Naive B cell (primary cell): ENCODE measurements at places on chromosomes 1 and 21. TPM values are rescaled to one million over a fixed set of nuclear protein-coding genes. Genes with fewer than 3 reads are reported as not detected.

- DNase-seq: no peak
Measured at GRCh38 chr1:246092136-246092535, 414.9 kb downstream of the SMYD3 start.

- no peak for DNase-seq
Measured at GRCh38 chr1:210259561-210259960, 27.0 kb downstream of the SERTAD4 start.

DNA sequence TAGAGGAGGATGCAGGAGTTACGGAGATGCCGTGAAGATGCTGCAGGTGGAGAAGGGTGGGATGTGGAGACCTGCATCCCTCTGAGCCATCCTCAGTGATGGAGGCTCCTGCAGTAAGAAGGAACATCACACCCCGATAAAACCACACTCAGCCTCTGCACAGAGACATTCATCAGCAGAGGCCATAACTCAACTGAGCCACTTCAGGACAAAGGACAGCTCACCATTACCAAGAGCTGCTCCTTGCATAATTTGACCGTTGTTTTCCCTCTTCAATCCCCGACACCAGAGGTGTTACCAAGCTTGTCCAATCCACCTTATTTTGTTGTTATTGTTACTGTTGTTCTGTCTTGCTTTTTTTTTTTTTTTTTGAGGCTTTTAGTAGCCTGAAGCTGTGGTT, 543.9 kb downstream of the AJAP1 start:
- DNase-seq: no peak

DNA sequence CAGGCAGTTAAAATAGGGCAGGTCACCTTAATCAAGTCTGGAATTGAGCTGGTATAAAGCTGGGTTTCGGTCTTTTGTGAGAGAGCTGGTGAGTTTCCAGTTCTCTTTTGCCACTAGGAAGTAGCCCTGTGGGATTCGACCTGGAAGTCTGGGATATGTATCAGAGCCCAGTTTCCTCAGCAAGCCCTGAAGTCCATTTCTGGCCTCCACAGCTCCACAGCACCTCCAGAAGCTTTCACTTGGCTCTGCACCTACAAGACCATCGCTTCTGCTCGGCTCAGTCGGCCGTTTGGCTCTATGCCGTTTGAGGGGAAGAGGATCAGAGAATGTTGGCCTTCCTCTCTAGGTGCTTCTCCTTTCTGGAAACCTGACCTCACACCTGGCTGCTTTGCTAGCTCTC, 148.0 kb downstream of the GALNT2 start:
- peak; percentile 26 for DNase-seq

GRCh38 chr1:43994794-43995790, 3.7 kb downstream of the CCDC24 start:
- DNase-seq: no peak

GRCh38 chr1:98991127-98992012, 13.3 kb downstream of the PLPPR5 start:
- DNase-seq: no peak

- no peak for DNase-seq
Measured at GRCh38 chr1:209650454-209650853, 1.8 kb downstream of the LAMB3 start.

DNA sequence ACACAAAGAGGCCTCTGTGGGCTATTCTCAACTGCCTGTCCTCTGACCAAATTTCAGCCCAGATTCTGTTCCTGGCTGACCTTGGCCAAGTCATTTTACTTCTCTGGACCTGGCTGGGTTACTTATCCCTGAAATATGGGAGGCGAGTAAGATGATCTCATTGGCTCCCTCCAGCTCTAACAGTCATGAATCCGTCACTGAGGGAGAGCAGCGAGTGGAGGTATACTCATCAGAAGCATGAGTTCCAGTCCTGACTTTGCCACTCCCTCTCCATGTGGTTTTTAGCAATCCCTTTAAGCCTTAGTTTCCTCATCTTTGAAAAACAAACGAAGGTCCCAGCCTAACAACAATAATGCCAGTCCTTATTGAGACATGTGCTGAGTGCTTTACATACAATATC, 63.5 kb downstream of the CCDC185 start:
- DNase-seq: no peak

DNA sequence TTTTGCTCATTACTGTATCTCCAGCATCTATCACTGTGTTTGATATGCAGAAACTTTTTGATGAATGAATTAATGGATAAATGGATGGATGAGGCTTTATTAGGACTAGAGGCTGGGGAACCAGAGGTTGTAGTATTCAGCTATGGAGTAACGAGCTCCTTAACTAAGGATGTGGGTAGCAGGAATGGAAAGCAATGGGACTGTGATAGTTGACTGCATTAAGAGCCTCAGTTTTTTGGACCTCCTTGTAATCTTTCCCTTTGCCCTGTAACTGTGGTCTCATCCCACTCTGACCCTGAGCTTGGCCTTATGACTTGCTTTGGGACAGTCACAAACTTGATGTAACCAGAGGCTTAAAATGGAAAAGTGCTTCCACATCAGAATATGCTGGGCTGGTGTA, 9.0 kb upstream of the RUNX1 start:
- no peak for DNase-seq

DNA sequence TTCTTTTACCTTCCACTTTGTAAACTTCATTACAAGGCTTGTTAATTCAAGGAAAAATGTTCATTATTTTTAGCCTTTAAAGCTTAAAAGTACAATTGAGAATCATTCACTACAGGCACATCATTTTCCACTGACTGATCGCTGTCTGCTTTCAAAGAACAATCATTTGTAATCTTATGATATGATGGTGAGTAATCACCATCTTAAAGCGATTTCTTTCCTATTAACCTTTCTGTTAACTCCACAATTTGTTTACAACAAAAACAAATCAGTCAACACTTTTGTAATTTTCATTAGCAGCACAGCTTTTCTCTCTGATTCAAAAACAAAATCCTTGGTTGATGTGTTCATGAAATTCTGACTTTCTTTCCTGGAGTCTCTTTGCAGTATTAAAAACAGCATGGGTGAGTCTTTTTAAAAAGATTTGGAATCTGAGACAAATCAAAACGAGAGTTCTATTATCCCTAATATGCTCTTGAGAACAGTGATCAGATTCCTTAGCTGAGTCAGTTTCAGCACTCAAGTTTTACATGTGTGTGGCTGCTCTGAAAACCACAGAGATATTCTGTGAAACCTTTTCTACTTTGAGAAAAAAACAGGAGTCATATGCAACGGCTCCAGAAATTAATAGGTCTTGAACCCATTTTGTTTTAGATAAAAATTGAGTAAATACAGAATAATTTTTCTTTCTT, 145.8 kb upstream of the TMPRSS15 start:
- no peak for DNase-seq

- DNase-seq: peak; percentile 73
Measured at GRCh38 chr1:27891196-27891889, 19.0 kb downstream of the THEMIS2 start.

DNA sequence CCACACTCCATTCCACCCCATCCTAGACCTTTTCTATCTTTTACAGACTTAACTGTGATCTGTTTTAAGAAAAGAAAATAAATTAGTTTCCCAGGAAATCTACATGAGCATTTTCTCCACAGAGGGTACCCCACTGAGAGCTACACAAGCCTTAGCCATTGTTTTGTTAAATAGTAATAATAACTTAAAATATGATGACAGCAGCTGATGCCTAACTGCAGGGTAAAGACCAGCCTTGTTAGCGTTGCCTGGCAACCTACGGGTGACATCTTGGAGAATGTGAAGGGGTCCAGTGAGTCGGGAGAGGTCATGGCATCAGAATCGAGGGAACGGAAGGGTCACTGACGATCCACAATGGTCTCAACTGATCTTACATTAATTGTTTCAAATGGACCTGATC, 233.2 kb upstream of the PBX1 start:
- DNase-seq: no peak

DNA sequence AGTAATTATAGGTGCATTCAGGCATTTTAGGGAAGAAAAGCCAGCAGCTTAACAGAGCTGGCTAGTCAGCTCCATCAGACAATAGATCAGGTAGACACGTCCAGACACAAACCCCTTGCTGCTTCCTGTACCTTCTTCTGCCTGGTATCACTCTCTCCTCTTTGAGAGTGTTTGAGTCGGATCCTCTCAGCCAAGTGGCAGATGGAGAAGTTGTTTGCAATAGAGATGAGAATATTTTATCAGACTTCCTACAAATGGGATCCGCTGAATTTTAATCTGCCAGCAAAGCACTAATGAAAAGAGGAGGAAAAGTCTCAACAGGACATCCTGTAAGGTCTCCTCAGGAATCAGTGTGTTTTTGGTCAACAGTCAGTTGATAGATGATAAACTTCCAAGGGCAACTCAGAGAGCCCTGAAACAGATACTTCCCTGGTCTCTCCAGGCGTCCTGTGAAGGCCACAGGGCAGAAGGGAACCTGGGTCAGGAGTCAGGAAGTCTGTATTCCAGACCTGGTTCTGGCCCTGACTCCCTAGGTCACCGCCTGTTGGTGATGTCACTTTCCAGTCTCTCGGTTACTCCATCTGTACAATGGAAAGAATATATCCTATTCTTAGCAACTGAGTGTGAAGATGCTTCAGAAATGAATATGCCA, 62.1 kb upstream of the PROX1 start:
- no peak for DNase-seq

DNA sequence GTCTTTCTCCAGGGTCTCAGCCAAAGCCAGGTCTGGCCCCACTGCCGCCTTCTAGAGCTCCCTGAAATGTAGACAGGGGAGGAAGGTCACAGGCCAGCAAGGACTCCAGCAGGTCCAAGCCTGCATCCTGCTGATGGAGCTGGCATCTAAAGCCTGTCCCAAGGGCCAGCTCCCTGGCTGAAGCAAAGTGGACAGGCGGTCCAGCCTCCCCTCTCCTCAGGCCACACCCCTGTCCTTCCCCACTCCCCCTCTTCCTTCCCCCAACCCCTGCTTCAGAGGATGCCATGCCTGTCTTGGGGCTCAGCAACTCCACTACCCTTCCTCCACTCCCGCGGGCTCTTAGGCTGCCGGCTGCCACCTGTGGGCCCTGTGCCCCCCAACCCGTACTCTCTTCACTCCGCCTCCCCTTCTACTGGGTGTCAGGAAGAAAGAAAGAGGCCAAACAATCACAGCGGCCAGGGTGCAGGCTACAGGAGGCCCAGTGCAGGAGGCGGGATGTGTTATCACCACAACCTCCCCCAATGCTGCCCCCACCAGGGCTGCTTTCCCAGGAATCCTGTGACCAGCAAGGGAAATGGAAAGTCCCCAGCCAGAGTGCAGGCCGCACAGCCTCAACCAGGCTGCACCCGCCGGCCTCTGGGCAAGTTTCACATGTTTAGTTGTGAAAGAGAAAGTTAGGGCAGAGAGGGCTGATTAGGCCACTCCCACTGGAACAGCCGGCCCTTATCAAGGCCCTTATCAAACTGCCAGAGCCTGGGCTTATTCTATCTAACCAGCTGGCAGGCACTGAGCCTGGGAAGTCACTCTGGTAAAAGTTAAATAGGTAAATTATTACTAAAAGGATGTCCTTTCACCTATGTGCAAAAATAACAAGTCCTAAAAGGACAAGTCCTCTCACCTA, 34.1 kb downstream of the ACOT7 start:
- peak; percentile 27 for DNase-seq

DNA sequence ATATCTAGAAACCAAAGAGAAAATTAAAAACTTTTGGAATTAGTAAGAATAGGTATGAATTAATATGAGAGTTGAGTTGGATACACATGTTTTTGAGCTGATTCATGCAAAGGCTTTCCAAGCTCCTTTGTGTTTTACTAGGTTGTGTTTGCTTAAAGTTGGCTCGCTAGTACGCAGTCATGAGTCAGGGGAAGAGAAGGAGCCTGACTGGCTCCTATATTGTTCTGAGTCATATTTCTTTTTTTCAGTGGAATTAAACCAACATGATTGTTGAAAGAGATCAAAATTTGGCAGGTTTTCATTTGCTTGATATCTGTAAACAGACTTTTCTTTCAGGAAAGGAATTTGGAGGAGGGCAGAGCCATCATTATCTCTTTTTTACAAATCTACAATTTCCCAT, 66.7 kb downstream of the MAGI3 start:
- no peak for DNase-seq

GRCh38 chr1:92994105-92994712, 32.9 kb upstream of the DIPK1A start:
- DNase-seq: peak; percentile 77

DNA sequence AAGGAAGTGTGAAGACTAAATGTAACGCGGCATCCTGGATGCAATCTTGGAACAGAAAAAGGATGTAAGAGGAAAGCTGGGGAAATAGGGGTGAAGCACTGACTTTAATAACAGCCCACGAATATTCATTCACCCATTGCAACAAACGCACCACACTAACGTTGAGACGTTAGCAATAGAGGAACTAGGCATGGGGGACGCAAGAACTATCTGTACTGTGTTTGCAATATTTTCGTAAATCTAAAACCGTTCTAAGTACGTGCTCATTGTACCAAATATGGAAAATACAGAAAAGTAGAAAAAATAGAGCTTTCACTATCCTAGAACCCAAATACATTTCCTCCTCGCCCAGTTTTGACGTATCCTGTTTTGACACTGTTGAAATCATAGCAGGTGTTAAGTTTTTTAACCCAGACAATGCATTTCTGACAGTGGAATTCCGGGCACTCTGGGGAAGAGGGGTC, 3.9 kb downstream of the LAPTM5 start:
- DNase-seq: peak; percentile 84

- no peak for DNase-seq
Measured at GRCh38 chr1:4586611-4587160, 67.7 kb upstream of the AJAP1 start.

- no peak for DNase-seq
Measured at GRCh38 chr1:37892151-37893047, 33.0 kb upstream of the MTF1 start.

DNA sequence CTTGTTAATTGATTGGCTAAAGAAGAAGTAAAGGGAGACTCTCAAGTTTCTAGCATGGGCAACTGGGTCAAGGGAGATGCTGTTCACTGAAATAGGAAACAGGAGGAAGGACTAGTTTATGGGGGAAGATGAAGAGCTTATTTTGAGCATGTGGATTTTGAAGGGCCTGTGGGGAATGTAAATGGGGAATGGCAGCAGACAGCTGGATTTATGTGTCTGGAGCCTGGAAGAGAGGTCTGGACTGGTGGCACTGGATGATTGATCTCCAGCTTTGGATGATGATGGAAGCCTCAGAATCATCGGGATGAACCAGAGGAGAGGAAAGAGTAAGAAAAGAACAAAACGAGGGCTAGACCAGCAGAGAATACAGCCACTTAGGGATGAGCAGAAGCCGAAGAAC, 54.9 kb upstream of the ENAH start:
- DNase-seq: no peak

DNA sequence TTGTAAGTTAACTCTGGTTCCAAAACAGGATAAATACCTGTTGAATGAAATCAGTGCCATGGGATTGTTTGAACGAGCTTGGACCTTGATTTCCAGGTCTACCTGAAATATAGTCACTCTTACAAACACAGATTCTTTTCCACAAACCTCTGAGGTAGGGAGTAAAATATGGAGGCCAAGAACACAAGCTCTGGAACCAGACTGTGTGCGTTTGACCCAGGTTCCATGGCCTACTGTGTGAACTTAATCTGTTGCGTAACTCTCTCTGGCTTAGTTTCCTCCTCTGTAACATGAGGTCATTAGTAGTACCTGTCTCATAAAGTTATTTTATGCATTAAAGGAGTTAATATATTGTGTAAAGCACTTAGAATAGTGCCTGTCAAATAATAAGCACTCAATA, 25.1 kb downstream of the DENND2D start:
- DNase-seq: no peak

GRCh38 chr1:147241934-147242448, 493 bp upstream of the CHD1L start:
- DNase-seq: no peak

DIPK1A gene
- 34.0 TPM for polyA plus RNA-seq

UBE2U gene
- not detected for polyA plus RNA-seq

WDR4 gene
- polyA plus RNA-seq: 8.9 TPM

LCE2B gene
- not detected for polyA plus RNA-seq

KRTAP10-3 gene
- polyA plus RNA-seq: not detected

PAX7 gene
- not detected for polyA plus RNA-seq

FCER1G gene
- 12.3 TPM for polyA plus RNA-seq
